Activated CD8-positive, alpha-beta memory T cell treated with anti-CD3 and anti-CD28 coated beads for 4 hours (primary cell): ENCODE measurements at places on chromosomes 2 and 18.

GRCh38 chr2:67289921-67290371, 107.2 kb upstream of the ETAA1 start:
- no peak for DNase-seq

DNA sequence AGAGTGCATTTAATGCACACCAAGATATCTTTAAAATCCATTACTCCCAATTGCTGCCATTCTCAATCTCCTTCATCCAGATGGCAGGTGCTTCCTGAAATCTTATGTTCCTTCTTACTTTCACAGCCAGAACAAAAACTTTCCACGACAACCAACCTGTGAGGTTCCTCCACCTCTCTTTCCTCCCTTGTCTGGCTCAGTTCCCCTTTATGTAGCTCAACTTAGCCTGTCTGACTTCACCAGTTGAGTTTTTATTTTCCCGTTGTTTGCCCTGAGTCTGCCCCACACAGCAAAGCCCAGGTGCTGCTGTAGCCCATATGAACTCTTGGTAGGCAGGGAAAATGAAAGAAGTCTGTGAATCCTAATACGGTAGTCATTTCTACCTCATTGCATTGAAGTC, 112.5 kb downstream of the MREG start:
- no peak for DNase-seq

DNA sequence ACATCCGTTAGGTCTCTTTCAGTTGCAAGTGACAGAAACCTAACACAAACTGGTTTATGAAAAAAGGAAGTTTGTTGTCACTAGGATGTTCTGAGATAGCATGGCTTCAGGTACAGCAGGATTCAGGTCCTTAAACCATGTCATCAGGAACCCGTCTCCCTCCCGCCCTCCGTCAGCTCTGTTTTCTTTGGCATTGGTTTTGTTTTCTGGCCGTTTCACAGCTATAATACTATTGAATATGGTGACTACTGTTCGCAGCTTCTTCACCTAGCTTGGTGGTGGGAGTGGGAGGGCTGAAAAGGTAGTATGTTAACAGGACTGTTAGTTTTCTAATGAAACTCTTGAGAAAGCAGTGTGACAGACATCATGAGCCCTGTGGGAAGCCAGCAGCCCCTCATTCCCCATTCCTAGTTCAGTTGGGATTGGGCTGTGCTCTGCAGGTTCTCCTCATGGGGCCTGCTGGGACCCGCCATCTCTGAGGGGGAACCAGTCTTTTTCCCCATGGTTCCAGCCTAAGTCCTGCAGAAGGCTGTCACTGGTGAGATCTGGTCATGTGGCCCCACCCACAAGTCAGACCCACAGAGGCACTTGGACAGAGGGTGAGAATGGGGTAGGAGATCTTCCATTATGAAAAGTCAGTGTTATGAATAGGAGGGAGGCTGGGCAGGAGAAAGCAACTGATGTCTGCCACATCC, 12.1 kb downstream of the PTMA start:
- DNase-seq: no peak

GRCh38 chr2:236572482-236572881, 2.9 kb downstream of the ACKR3 start:
- DNase-seq: no peak

GRCh38 chr2:199910338-199911051, 598 bp upstream of the C2orf69 start:
- DNase-seq: no peak

- DNase-seq: no peak
Measured at GRCh38 chr18:44537526-44537925, 143.2 kb upstream of the SETBP1 start.

DNA sequence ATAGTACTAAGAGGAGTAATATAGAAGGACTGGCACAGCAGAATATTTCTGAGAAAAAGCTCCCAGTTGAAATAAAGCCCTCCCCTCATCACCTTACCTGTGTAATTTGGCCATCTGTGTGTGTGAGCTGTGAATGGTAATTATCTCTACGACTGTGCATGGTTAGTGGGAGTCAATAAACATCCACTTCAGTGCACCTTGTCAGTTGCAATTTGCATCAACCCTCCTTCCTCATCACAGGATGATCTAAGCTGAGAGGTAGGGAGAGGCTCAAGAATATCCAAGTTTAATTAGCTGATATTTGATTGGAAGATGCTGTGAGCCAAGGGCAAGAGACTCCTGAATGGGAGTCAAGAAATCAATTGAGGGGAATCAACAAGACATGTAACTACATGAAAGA, 694.9 kb upstream of the KLHL29 start:
- no peak for DNase-seq

DNA sequence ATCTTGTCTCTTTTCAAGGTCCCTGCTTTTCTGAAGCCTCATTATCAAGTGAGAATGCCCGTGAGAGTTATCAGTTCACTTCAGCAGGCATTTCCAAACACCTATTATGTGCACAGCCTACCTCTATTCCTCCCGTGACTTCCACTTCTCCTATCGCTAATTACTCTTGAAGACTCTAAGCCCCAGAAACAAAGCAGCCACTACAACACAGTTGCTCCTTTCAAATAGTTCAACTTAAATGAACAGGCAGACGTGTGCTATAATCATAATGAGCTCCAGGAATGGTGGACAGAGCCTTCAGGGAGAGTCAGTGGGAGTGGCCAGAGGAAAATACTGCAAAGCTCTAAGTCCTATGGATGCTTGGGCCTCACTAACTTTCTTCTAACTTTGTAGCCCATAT, 159.0 kb downstream of the RDH14 start:
- DNase-seq: no peak

GRCh38 chr2:160842286-160842685, 317.9 kb upstream of the TANK start:
- no peak for DNase-seq

DNA sequence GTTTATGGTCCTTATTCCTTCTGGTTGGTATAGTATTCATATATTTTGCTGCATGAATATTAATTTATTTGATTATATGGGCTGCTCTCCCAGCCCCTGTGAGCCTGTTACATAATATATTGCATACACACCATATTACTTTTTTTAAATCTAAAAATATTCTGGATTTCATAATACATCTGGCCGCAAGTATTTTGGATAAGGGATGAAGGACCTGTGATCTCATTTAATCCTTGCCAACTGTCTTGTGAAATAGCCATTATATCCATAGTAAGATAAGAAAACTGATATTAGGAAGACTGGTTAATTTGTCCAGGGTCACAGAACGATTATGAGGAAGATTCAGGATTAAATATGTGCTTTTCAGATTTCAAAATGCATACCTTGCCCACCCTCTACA, 433.6 kb downstream of the LPIN1 start:
- no peak for DNase-seq

- no peak for DNase-seq
Measured at GRCh38 chr18:32759611-32760167, 13.1 kb downstream of the KLHL14 start.

- DNase-seq: no peak
Measured at GRCh38 chr18:47120428-47120827, 29.9 kb downstream of the HDHD2 start.

DNA sequence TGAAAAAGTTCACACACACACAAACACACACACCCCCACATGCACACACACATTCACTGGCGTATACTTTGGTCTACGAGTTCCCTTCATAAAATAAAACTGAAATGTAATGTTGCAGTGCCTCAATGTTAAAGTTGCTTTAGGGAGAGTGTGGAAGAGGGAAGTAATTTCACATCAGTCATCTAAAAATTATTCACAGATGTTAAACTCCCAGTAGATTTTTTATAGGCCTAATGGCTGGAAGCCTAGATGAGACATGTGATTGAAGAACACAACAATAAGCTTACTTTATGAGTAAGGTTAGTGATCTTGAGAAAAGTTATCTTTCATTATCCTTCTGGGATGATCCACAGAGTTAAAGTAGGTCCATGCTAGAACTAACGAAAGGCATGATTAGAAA, 506.7 kb upstream of the CNTNAP5 start:
- DNase-seq: no peak
